ENCODE measurements at places on chromosomes 3 and 15. TPM values are rescaled to one million over a fixed set of nuclear protein-coding genes. Genes with fewer than 3 reads are reported as not detected.

FHIT gene
- polyA plus RNA-seq: 1.8 TPM

SLC33A1 gene
- polyA plus RNA-seq: 10.7 TPM

HCLS1 gene
- 2.0 TPM for polyA plus RNA-seq

GALNT15 gene
- not detected for polyA plus RNA-seq

RBMS3 gene
- polyA plus RNA-seq: 3.0 TPM

MYL3 gene
- not detected for polyA plus RNA-seq

DNA sequence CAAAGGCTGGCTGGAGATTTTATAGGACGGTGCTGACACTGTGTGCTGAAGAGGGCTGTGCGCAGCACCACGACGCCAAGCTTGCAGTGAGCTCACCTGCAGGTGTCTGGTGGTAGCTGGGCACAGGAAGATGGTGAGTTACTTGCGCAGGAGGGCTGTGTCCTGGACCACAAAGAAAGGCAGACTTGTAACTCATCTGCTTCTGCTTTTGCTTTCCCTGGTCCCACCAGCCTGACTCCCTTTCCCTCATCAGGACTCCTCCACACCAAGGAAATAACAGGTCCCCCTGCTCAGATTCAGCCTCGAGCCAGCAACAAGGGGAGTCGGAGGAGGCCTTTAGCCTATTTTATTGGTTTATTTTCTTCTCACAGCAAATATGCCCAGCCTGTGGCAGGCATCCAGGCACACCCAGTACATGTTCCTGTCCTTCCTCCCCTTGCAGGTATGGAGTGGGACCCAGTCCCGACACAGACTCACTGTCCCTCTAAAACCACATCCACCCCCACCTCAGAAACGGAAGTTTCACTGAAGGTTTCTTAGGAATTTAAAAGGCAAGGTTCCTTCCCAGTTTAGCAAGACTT is 35.6 kb upstream of the FLNB start:
- peak; percentile 65 for DNase-seq

GRCh38 chr3:81242871-81243270 is 518.6 kb downstream of the GBE1 start:
- peak; percentile 20 for DNase-seq

- DNase-seq: no peak
These were observed 60.0 kb downstream of the APBA2 start for GRCh38 chr15:28945626-28946230.

DNA sequence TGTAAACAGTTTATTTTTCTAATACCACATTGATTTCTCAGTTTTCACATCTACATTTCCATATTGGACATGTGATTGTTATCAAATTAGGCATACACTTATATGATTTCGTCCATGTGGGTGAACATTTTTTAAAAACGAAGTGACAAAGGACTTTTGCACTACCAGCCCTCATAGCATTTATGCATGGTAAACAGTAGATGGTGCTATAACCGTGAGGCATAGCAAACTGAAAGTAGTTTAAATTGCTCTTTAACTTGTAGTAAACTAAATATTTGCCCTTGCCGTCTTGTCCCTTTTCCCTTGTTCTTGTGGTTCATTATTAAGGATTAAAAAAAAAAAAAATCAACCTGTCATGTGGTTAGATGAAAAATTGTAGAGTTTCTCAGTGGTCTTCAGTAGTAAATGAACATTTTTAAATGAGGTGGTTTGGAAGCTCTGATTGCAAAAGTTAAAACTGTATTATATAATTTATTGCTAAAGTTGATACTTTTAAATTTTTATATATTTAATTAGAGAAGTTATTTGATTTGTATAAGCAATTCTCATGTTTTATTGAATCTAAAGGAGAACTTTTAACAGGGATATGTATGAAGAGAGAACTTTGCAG is 24.0 kb downstream of the STX19 start:
- peak; percentile 38 for DNase-seq

GRCh38 chr3:59559721-59560435 is 510.1 kb upstream of the CFAP20DC start:
- peak; percentile 98 for DNase-seq

DNA sequence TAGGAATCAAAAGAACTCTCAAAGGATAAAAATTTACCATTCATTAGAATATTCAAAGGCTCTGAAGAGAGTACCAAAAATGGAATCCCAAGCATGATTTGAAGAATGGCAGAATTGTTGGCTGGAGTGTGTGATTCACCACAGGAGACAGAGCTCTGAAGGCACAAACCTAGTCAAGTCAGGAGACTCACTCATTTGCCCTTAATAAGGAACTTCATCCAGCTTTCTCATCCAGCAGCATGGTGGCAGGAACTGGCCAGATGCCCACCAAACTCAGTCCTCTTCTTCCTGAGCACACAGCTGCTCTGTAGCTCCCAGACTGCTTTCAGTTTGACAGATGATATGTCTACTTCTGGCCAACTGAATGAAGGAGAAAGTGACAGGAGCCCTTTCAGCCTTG is 16.5 kb upstream of the HEG1 start:
- DNase-seq: no peak
